WTC11 (cell line): ENCODE measurements at places on chromosomes 16 and 17.

- H3K4me1 ChIP-seq = no peaks in the 10 kb centered on the region
- no peak overlapping the region for H3K27ac ChIP-seq
- no peaks in the 10 kb centered on the region for H3K36me3 ChIP-seq
- H3K4me3 ChIP-seq = no peak overlapping the region
- H3K27me3 ChIP-seq = no peaks in the 10 kb centered on the region; the same call in none of the 2 replicates
Observed at GRCh38 chr17:73870473-73870872, 226.2 kb upstream of the SDK2 start.

GRCh38 chr17:64032081-64032480, 11.6 kb upstream of the ICAM2 start:
- no peak overlapping the region for H3K27ac ChIP-seq
- 0 out of 2 replicates have a peak, but pooled peaks cover 3% of the 10 kb centered on the region for H3K4me1 ChIP-seq
- H3K36me3 ChIP-seq = no peaks in the 10 kb centered on the region
- DNase-seq = no peak
- peaks cover 6% of the 10 kb centered on the region; the same call in 1 of the 2 replicates for H3K27me3 ChIP-seq

GRCh38 chr17:82317394-82318168, at the start of gene CD7:
Gene CD7, minus strand, starts transcription at chr17:82317608. Its CDS starts 113 bp downstream, at chr17:82317495.
- no peak for DNase-seq
- H3K27me3 ChIP-seq = 0 out of 2 replicates have a peak, but pooled peaks cover 5% of the 10 kb centered on the region
- peaks cover 5% of the 10 kb centered on the region for H3K4me1 ChIP-seq
- H3K4me3 ChIP-seq = no peak within 1 kb of the TSS
- no peak within 1 kb of the TSS for H3K27ac ChIP-seq

GRCh38 chr17:83071966-83072562, 7.3 kb upstream of the METRNL start:
- H3K4me3 ChIP-seq = no peak overlapping the region
- DNase-seq = no peak
- no peaks in the 10 kb centered on the region for H3K36me3 ChIP-seq
- no peaks in the 10 kb centered on the region for H3K4me1 ChIP-seq

DNA sequence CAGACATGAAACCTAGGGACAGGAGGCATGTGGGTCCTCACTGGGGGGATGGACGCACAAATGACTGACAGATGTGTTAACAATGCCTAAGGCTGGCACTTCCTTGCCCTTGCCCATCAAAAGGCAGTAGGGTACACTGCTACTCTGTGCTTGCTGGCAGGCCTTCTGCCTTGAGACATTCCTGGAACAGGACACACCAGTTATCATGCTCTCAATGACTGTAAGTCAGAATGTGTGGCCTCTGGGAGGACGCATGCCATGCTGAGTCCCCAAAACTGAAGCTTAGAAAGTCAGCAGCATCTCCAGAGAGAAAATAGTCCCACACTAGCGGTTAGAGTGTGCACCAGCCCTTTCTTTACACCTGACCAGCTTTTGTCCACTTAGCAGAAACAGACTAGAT, 16.1 kb upstream of the SREBF1 start:
- no peaks in the 10 kb centered on the region for H3K36me3 ChIP-seq
- H3K4me1 ChIP-seq = peaks cover 34% of the 10 kb centered on the region
- H3K27ac ChIP-seq = no peak overlapping the region; the same call in 1 of the 2 replicates

DNA sequence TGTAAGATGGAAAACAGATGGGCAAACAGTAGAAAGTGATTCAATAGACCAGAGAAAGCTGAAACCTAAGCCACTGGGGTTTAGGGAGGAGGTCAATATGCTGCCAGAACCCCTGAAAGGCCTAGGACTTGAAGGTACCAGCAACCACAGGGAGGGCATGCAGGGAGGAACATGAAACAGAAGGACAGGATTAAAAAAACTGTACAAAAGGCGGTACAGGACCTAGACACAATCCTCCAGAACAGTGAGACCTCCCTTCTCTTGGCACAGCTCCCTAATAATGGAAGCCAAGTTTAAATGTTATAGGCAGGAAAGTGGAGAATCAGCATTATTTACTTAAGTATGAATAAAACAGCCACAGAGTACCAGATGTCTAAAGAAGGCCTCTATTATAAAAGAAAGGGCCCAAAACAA, 105.5 kb downstream of the SPAG9 start:
- H3K27ac ChIP-seq = no peak overlapping the region
- H3K4me3 ChIP-seq = no peak overlapping the region
- no peaks in the 10 kb centered on the region for H3K36me3 ChIP-seq
- H3K27me3 ChIP-seq = no peaks in the 10 kb centered on the region

DNA sequence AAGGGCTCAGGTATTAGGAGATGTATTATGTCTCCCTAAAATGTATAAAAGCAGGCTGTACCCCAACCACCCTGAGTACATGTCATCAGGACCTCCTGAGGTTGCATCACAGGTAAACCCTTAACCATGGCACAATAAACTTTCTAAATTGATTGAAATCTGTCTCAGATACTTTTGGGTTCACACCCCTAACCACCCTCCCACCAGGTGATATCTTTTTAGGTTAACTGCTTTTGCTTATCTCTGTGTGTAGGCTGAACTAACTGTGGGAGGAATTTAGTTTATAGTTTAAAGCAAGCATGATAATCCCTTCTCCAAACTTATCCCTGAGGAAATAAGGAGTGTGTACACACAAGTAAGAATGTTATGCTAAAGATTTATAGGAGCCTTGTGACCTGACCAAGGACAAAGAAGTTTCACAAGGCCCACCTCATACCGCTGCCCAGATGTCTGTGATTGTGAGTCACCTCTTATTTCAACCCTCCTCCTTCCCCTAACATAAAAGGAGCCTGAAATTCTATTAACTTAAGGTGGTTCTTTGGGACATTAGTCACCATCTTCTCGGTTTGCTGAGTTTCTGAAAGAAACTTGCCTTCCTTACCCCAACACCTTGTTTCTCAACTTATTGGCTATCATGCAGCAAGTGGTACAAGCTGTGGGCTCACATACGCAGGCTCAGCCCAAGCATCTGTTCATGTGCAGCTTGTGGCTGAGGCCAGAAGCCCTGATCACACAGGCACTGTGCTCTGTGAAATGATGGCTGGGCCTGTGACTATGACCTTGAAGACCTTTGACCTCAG, 11.3 kb downstream of the PRSS22 start:
- H3K4me3 ChIP-seq = no peak overlapping the region
- H3K27me3 ChIP-seq = peaks cover 40% of the 10 kb centered on the region
- H3K36me3 ChIP-seq = no peaks in the 10 kb centered on the region
- H3K4me1 ChIP-seq = peaks cover 6% of the 10 kb centered on the region
- H3K27ac ChIP-seq = no peak overlapping the region

GRCh38 chr16:71676236-71676635, 48.3 kb downstream of the PHLPP2 start:
- no peaks in the 10 kb centered on the region for H3K27me3 ChIP-seq
- H3K27ac ChIP-seq = 0 out of 2 replicates have a peak overlapping the region, but pooled peaks have one; percentile 41
- no peak for DNase-seq
- H3K36me3 ChIP-seq = peaks cover 83% of the 10 kb centered on the region
- H3K4me1 ChIP-seq = no peaks in the 10 kb centered on the region
- no peak overlapping the region for H3K4me3 ChIP-seq

DNA sequence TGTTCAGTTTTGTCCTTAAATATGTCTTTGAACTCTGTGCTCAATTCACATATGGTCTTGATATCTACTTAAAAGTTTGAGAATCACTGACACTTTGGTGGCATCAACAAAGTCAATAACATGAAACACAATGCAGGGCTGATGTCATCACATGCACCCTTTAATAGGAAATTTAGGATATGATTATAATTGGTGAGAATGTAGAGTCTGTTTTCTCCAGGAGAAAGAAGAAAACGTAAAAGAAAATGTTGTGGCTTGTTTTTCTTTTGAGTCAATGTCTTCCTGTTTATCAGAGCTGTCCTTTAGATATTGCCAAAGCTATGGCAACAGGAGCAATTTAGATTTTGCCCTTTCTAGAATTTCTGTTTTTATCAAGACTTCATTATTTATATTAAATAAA, 396.9 kb downstream of the CDH13 start:
- no peak overlapping the region for H3K4me3 ChIP-seq
- H3K4me1 ChIP-seq = peaks cover 4% of the 10 kb centered on the region
- no peak for DNase-seq
- no peaks in the 10 kb centered on the region for H3K27me3 ChIP-seq
- no peak overlapping the region for H3K27ac ChIP-seq

DNA sequence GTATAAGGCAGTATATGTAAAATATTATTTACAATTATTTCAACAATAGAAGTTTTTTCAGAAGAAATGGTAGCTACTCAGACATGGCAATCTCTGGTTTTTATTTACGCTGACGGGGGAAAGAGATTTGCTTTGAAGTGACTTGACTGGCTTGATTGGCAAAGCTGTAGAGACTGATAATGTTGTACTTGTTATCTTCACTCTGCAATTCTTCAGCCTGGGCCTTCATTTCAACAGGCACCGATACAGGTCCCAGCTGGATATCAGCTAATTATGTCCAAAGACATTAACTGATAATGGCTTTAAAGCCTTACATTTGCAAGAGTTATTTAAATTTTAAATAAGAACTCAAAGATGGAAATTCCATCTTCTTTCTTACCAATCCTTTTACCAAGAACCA, 151.4 kb upstream of the HS3ST3A1 start:
- peaks cover 3% of the 10 kb centered on the region; the same call in 1 of the 2 replicates for H3K27me3 ChIP-seq
- H3K4me1 ChIP-seq = peaks cover 54% of the 10 kb centered on the region
- H3K4me3 ChIP-seq = no peak overlapping the region

- H3K27me3 ChIP-seq = peaks cover 3% of the 10 kb centered on the region; the same call in 1 of the 2 replicates
- DNase-seq = no peak
- H3K27ac ChIP-seq = no peak overlapping the region
- peaks cover 20% of the 10 kb centered on the region for H3K4me1 ChIP-seq
- no peaks in the 10 kb centered on the region for H3K36me3 ChIP-seq
Observed at GRCh38 chr16:24071666-24072360, 184.3 kb upstream of the CACNG3 start.

- DNase-seq = no peak
- no peak overlapping the region for H3K4me3 ChIP-seq
- H3K27ac ChIP-seq = no peak overlapping the region
- H3K4me1 ChIP-seq = no peaks in the 10 kb centered on the region
- peaks cover 7% of the 10 kb centered on the region for H3K36me3 ChIP-seq
- peaks cover 49% of the 10 kb centered on the region for H3K27me3 ChIP-seq
Observed at GRCh38 chr16:66419527-66419926, 7.6 kb upstream of the BEAN1 start.

DNA sequence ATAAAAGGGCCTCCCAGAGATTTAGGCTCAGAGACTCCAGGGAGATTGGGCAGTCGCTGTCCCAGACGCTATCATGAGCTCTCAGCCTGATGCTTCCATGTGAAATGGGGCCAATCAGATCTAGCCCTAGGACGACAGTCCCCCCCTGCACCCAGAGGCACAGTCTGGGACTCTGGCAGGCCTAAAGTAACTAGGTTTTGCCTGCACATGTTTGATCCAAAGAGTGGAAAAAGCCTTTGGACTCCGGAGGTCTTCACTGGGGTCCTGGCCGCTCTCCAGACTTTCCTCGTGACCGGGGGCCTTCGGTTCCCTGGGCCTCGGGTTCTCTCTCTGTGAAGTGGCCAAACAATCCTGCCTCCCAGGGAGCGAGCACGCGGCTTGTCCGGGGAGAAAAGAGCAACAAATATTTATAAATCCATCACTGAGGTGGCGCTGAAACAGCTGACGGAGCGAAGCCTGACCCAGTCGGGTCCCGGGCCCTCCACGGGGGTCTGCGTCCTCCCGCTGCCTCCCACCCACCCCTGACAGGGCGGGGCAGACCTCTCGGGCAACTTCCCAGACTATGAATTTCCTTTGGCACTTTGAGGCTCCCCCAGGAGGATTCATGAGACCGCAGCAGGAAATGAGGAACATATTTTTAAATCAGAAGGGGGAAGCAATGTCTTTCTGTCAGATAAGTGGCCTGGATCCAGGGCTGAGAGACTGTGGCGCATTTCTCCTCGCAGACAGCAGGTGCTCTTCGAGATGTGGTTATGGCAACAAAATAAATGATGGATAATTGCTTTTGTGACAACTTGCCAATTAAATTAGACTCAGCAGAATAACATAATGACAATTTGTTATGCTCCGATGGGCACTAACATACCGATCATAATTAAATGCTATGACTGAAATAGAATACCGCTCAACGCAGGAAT, 38.9 kb downstream of the MRPS23 start:
- H3K27ac ChIP-seq = no peak overlapping the region
- no peak for DNase-seq
- peaks cover 16% of the 10 kb centered on the region for H3K4me1 ChIP-seq
- no peak overlapping the region for H3K4me3 ChIP-seq

DNA sequence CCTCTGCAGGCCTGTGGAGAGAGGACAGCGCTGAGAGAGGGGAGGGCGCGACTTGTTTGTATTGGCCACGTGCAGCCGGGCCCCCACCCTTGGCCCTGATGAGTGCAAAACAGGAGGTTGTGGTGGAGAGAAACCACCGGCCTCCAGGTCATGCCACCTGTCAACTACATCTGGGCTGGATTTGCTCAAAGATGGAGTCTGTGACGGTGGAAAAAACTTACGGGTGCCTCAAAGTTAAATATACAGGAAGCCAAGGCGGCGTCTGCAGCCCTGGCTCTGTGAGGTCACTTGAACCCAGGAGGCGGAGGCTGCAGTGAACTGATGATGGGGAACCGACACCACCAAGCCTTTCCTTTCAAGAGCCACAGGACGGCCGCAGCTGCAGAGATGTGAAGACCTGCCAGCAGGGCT, 15.7 kb downstream of the C16orf74 start:
- no peaks in the 10 kb centered on the region for H3K36me3 ChIP-seq
- DNase-seq = no peak
- H3K27ac ChIP-seq = no peak overlapping the region
- H3K4me1 ChIP-seq = peaks cover 8% of the 10 kb centered on the region

GRCh38 chr17:66483906-66484305, 181.5 kb downstream of the PRKCA start:
- no peaks in the 10 kb centered on the region for H3K27me3 ChIP-seq
- peaks cover 37% of the 10 kb centered on the region for H3K4me1 ChIP-seq
- peaks cover 3% of the 10 kb centered on the region; the same call in 1 of the 2 replicates for H3K36me3 ChIP-seq

GRCh38 chr17:76642032-76642561, 1.5 kb downstream of the ST6GALNAC1 start:
- H3K4me1 ChIP-seq = peaks cover 14% of the 10 kb centered on the region
- no peak for DNase-seq
- no peak overlapping the region for H3K27ac ChIP-seq
- no peak overlapping the region for H3K4me3 ChIP-seq
- H3K27me3 ChIP-seq = no peaks in the 10 kb centered on the region; the same call in 1 of the 2 replicates

DNA sequence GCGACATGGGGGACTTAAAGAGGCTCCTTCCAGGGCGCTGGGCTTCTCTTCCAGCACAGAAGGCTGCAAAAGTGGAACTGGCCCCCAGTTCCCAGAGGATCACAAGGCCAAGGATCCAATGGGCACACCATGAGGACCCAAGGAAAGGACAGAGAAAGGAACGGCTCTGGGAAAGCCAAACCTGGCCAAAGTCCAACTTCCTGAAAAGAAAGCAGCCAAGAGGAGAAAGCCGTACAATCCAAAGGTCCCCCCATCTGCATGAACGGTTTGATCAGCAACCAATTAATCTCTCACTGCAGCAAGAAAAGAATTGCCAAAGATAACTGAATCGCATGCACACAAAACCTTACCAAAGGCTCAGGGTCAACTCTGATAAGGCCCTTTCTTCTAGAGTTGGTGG, 19.8 kb upstream of the ICAM2 start:
- H3K4me1 ChIP-seq = 0 out of 2 replicates have a peak, but pooled peaks cover 3% of the 10 kb centered on the region
- H3K27ac ChIP-seq = no peak overlapping the region
- DNase-seq = no peak
